ENCODE measurements at places on chromosomes 6 and 20. TPM values are rescaled to one million over a fixed set of nuclear protein-coding genes. Genes with fewer than 3 reads are reported as not detected.

DNA sequence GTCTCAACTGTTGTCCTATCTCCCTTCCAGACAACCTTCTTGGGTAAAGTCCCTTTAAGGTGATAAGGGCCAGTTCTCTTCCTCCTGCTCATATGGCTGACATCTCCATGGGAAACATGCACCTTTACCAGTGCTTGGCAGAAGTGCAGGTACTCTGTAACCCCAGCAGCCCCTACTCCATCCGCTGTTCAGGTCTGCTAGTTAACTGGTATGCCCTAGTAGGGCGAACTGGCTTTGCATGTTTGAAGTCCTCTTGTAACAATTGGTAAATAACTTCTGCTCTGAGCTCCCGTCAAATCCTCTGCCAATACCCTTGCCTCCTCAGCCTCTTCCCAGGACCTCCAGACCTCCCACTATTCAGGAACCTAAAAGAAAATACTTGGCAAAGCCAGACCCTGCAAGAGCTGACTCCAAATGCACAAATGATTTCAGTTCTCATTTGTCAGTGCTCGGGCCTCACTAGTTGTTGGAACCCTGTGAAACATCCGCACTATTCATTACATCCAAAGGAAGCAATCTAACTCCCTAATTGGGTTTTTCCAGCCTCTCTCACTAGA is 703.7 kb downstream of the MAFB start:
- DNase-seq: no peak

DNA sequence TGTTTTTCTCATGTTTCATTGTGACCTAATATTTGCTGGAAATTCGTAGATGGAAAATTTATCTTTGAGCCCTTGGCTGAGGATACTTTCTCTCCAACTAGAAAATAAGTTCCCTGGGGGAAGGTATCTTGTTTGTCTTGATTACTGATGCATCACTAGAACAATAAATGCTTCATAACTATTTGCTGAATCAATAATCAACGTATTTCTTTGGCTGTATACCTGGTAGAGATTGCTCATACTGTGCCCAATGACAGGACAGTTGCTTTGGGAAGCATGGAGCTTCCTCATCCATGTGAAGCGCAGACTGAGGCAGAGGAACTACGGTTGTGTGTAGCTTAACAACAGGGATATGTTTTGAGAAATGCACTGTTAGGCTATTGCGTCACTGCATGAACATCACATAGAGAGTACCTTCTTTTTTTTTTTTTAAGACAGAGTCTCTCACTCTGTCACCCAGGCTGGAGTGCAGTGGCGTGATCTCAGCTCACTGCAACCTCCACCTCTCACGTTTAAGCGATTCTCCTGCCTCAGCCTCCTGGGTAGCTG is 34.2 kb upstream of the RPN2 start:
- DNase-seq: no peak

DNA sequence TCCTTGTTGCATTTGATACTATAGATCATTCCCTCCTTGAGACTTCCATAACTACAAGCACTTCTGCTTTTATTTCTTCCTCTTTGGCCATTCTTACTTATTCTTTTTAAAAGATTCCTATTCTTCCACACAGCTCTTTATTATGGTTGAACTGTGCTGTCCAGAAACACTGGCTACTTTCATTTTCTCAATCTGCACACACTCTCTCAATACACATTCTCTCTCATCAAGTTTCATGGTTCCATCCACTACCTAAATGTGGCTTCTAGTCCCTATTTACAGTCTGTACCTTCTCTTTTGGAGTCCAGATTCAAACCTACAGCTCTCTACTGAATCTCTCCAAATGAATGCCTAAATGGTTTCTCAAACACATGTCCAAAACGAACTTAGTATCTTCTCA is 214.3 kb upstream of the RSPO3 start:
- no peak for DNase-seq

DNA sequence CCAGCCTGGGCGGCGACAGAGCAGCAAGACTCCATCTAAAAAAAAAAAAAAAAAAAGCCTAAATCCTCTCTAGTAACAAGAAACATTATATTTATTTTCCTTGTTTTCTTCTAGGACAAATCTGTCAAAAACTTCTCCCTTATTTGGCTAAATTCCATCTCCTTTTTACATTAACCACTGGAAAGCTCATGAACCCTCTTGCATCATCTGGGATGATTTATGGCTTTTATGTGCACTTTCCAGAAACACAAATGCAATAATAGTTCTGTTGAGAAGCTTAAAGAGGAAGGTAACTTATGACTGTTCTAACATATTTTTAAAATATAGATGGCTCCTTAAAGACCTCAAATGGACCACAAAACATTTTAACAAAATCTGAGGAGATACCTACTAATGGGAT is 526.1 kb upstream of the SPTLC3 start:
- no peak for DNase-seq

DNA sequence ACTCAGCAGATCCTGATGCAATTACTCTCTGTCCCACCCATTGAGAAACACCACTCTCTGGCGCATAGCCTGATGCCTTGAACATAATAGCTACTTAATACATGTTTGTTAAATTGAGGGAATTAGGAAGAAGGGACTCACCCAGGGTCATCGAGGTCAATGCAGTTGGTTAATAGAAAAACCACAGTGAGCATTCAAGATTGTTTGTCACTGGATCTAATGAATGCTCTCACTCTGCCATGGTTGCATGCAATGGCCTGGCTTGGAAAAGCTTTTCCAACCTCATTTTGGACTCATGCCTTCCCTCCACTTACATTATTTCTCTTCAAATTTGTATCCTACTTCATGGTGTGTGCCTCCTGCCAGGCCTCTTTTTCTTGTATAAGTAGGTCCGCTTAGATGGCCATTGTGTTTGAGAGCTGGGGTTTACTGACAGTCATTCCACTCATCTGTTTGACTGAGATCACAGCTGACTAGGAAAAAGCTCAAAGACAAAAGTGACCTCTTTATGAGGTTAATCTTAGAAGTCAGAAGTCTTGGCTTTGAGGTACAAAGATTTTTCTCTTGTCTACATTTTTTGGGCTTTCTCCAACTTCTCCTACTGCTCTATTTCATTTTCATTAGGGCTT is 154.8 kb upstream of the RAB32 start:
- no peak for DNase-seq

- no peak for DNase-seq
Measured at GRCh38 chr20:16459019-16459700, 114.1 kb downstream of the KIF16B start.

The SLC17A9 gene
- total RNA-seq: 5.8 TPM

The TCF21 gene
- total RNA-seq: not detected
